Stimulated activated CD8-positive, alpha-beta memory T cell treated with anti-CD3 and anti-CD28 coated beads, Interleukin-15, amount 100 ng/mL, for 1 hour (primary cell): ENCODE measurements at places on chromosomes 1 and 21.

DNA sequence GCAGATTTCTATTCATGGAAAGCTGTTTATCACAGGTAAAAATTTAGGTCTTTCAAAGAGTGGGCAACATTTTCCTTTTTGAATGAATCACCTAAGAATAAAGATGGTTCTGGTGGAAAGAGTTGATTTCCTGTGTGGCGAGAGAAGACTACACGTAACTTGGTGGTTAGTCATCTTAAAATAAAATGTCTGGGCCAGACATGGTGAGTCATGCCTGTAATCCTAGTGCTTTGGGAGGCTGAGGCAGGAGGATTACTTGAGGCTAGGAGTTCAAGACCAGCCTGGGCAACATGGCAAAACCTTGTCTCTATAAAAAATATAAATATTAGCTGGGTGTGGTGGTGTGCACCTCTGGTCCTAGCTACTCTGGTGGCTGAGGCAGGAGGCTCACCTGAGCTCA lies 65.7 kb downstream of the DISP1 start:
- DNase-seq = no peak

DNA sequence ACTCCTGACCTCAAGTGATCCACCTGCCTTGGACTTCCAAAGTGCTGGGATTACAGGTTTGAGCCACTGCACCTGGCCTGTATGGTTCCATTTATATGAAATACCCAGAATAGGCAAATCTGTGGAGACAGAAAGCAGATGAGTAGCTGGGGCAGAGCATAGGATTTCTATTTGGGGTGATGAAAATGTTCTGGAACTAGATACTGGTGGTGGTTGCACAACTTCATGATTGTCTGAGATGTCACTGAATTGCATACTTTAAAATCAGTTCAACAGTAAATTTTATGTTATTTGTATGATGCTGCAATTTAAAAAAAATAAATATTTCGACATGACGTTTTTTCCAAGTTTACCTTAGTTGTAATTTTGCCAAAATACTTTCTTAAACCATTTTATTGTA lies 23.9 kb downstream of the ITSN1 start:
- DNase-seq = no peak

DNA sequence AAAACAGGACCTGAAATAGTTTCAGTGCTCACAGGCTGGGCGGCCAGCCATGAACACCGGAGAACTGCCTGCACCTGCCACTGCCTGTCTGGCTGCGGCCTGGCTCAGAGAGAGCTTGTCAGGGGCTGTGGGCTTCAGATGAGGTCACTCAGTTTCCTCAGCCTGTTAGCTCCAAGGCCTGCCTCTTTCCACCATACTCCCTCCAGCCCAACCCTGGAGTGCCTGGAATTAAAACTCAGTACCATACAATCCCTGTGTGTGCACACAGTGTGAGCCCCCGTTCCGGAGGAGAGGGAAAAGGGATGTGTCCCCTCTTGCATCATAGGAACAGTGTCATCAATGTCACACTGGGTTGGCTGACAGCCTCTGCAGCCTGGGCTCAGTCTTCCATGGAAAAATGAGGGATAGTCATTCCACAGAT lies 16.2 kb downstream of the CACNA1S start:
- DNase-seq = no peak

DNA sequence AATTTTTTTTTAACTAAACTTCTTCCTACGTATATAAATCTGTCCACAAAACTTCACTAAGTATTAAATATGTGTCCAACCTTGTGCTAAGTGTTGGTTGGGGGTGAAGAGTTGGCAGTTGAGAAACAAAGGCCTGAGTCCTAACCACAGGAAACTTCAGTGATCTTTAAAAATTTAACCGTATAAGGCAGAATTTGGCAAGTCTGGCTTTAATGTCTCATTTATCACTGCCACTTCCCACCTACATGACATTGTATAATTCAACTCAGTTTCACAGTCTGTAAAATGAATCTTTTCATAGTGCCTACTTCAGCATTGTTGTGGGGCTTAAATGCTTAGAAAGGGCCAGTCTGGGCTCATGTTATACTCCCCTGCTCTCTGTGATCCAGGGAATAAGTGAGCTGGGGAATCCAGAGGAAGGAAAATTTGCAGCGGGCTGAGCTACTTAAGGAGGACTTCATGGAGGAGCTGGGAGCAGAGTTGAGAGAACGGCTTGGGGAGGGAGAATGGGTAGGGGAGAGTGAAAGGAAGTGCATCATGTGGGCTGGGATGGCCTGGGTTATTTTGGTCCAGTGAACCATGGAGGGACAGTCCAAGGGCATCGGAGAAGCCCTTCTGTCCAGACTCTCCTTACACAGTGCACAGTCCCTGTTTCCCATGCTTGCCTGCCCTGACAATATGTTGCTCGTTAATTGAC lies 14.5 kb downstream of the IFNAR2 start:
- DNase-seq = no peak

- DNase-seq = no peak
Observed at GRCh38 chr1:52343979-52344378, 22.0 kb downstream of the CC2D1B start.

GRCh38 chr1:181326348-181326747 lies 157.0 kb upstream of the CACNA1E start:
- no peak for DNase-seq
